ENCODE measurements at places on chromosomes 13 and 19.
A peak's percentile ranks its signal among the peaks of the same experiment; 100 is the strongest.

GRCh38 chr19:10551698-10552301 is 8.1 kb downstream of the ATG4D start:
- no peak for DNase-seq

GRCh38 chr13:50809133-50810090 is 34.1 kb downstream of the DLEU7 start:
- DNase-seq = no peak

GRCh38 chr19:14405380-14405757 is 13.8 kb downstream of the DDX39A start:
- no peak for DNase-seq

- no peak for DNase-seq
These were observed 63.0 kb downstream of the RFX2 start for GRCh38 chr19:6047256-6047655.

DNA sequence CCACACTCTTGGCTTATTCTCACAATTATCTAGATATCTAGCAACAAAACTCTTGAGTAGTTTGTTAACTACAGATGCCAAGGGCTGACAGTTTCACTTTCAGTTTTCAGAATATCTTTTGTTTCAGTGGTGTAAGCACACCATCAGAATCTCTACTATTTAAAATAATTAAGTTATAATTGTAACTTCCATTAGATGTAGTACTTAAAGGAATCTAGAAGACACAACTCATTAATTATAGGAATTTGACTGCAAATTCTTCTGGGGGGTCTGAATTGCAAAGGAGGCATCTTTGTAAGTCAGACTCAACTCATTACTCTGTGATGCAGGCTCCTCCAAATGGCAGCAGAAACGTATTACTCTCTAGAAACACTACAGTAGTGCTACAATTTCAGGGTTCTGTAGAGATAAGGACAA is 44.9 kb upstream of the USPL1 start:
- DNase-seq = no peak

GRCh38 chr19:49151267-49152118 is 3.7 kb downstream of the HRC start:
- peak; percentile 72 for DNase-seq

GRCh38 chr13:84491952-84492351 is 609.7 kb upstream of the SLITRK1 start:
- no peak for DNase-seq

DNA sequence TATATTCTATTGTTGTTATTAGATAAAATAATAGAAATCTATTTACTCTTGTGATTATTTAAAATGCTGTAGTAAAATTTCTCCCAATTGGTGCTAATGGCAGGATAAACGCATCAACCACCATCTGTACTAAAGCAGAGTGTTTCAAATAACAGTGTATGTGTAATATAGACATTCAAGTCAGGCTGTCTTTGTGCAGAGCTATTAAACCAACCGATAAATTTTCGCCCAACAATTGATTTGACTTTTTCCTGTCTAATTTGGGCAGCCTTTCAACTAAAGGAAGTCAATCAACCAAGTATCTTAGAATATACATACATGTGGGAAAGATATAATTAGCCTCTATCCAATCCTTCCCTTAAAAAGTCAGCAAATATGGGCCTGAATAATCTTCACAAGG is 5.8 kb downstream of the AMER2 start:
- DNase-seq = no peak

DNA sequence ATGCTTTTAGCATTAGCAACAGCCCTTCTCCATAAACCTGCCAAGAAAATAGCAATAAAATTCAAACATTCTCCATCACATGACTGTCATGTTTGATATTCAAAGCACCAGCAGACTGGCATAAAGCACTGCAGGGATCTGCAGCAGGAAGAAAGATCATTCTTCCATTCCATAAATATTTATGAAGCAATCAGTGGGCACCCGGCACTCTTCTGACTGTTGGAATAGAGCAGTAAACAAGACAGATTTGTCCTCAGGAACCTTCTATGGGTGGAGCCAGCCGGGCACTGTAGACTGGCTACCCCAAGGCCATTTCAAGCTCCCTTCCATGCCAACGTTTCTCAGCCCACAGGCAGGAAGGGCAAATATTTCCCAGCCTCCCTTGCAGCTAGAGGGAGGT is 25.5 kb downstream of the PLA2G4C start:
- no peak for DNase-seq

GRCh38 chr13:103730407-103730806 is 664.2 kb upstream of the SLC10A2 start:
- DNase-seq = no peak

- DNase-seq = no peak
These were observed 8.6 kb downstream of the RXFP2 start for GRCh38 chr13:31747966-31748365.

- DNase-seq = no peak
These were observed 1.8 kb upstream of the CCNE1 start for GRCh38 chr19:29809795-29810503.

DNA sequence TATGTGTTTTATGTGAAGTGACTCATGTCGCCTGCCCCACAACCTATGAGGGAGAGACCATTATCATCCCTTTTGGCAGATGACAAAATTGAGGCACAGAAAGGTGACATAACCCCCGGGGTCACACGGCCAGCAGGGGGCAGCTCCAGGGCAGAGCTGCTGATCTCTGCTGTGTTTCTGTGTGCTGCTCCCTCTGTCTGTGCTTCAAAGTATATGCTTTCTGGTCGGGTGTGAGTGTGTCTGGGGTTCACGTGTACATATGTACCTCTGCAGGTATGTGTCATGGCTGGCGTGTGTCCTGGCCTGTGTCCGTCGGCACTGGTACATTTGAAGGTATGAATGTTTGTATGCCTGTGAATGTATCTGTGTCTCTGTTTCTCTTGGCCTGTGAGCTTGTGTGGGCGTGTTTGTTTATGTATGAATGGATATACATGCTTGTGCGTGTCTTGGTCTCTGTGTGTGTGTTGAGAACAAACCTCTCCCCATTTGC is 7.1 kb downstream of the LIPE start:
- peak; percentile 29 for DNase-seq

- no peak for DNase-seq
These were observed 30.8 kb downstream of the PIN1 start for GRCh38 chr19:9865732-9866501.

GRCh38 chr19:53868091-53868891 is 608 bp downstream of the MYADM start:
- DNase-seq = peak; percentile 83

GRCh38 chr13:51912091-51912490 is 50.3 kb downstream of the CCDC70 start:
- no peak for DNase-seq

DNA sequence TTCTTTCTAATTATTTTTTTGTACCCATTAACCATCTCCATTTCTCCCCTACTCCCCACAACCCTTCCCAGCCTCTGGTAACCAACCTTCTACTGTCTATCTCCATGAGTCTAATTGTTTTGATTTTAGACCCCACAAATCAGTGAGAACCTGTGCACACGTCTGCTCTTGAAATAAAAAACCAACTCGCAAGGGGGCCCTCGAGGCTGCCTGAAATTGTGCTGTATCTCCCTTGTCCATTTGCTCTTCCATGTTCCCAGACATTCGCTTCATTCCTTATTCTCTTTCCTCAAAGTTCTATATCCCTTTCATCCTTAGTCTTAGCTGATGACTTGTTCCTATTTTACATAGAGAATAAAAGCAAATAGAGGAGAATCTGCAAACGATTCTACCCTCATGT is 95.0 kb downstream of the GPC5 start:
- no peak for DNase-seq
